ENCODE measurements at places on chromosomes 16 and 17.

GRCh38 chr16:15879255-15879811 lies 9.1 kb downstream of the CEP20 start:
- no peak for DNase-seq

DNA sequence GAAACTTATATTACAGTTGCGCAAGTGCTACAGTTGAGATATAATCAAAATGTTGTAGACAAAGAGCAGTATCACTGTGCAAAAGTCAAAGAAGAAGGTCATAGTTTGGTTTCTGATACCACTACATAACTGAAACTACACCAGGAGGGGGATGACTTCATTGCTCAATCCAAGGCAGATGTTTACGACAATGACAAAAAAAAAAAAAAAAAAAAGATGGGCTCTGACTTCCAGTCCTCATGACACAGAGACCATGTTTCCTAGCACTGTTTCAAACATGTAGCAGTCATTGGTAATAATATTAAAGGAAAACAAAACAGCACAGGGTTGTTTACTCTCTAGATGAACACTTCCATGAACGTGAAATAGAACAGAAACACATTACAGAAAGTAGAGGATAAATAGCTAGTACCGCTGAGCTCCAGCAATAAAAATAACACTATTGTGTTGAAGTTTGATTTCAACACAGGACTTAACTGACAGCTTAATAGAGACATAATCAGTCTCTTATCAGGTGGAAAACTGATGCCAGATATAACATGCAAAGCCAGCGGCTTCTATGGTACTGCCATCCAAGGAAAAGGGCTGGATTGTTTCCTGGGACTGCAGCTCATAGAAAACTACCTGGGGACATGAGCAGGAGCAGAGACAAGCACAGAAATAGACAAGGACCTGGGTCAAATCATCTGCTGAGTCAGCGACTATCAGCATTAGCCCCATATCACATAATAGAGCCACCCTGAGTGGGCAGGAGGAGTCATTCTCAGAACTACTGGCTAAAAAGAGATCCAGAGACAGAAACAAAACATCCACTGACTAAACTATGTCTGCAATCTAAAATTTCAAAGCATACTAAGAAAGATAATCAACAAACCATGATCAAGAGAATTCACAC lies 463.6 kb upstream of the SOX9 start:
- DNase-seq: no peak

DNA sequence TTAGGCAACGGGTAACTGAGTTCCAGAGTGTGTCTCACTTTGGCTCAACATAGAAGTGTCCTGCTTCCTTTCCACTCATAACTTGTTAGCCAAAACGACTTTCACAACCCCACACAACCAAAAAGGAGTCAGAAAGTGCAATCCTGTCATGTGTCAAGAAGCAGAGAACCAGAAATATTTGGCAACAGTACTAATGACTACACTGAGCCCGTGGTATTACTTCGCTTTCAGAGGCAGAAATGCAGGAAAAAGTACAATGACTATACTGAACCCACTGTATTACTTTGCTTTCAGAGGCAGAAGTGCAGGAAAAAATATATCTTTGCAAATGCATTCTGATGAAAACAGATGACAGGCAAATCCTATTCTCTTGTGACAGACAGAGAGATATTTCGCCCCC lies 484.6 kb downstream of the KIF2B start:
- no peak for DNase-seq

- no peak for DNase-seq
Measured at GRCh38 chr17:15042311-15042710, 222.8 kb downstream of the PMP22 start.

- DNase-seq: peak; percentile 93
Measured at GRCh38 chr16:12661656-12662172, 142.0 kb downstream of the CPPED1 start.

DNA sequence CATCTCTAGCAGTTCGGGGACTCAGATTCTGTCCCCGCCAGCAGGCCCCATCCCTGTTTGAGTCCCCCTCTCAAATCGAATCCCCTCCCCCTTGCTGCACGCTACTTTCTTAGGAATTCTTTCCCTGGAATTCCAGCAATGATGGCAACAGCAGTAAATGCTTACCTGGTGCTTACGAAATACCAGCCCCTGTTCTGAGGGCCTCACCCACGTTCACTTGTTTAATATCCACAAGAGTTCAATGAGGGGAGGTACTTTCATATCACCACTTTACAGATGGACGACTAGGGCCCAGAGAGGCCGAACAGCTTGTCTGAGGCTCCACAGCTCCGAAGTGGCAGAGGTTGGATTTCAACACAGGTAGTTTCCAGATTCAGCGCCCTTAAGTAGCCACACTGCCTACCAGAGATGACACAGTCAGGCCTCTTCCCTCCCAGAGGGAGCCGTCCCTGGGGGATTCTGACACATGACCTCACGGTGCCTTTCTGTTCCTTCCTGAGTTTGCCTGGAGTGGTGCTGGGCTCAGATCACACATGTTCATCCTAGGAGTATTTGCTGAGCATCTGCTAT lies 120.7 kb upstream of the GSE1 start:
- DNase-seq: no peak

- no peak for DNase-seq
Measured at GRCh38 chr16:56120447-56121155, 70.7 kb upstream of the GNAO1 start.

DNA sequence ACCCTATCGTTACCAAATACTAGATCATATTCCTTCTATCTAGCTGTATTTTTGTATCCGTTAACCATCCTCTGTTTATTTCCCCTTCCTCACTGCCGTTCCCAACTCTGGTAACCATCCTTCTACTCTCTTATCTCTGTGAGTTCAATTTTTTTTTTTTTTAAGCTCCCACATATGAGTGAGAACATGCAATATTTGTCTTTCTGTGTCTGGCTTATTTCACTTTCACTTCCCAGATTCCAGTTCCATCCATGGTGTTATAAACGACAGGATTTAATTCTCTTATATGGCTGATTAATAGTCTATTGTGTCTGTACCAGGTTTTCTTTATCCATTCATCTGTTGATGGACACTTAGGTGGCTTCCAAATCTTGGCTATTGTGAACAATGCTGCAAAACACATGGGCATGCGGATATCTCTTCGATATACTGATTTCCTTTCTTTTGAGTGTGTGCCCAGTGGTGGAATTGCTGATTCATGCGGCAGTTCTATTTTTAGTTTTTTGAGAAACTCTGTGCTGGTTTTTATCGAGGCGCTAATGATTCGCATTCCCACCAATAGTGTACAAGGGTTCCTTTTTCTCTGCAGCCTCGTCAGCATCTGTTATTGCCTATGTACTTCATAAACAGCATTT lies 599.6 kb downstream of the TMEM114 start:
- no peak for DNase-seq

GRCh38 chr17:78226759-78227454 lies 4.5 kb upstream of the TMEM235 start:
- DNase-seq: no peak

DNA sequence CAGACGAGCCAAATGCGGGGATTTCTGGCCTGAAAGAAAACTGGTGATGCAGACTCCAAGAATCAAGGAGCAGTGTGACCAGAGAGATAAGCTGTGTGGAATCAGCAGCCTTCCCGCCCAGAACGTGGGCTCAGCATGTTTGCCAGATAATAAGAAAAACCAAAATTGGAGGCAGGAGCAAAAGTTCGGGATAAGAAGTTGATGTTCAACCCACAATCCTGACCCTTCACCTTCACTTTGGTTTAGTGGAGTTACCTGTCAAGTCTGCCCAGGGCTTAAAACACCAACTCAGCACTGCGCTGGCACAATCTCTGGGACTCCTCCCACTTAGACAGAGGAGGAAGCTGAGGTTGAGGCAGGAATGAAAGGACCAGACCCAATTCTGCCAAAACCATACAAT lies 3.1 kb downstream of the SLC43A2 start:
- DNase-seq: no peak

Data from neural progenitor cell (in vitro differentiated cells).